ENCODE measurements at places on chromosomes 11 and 22.

GRCh38 chr11:123718469-123718868 is 23.0 kb downstream of the ZNF202 start:
- DNase-seq: no peak

DNA sequence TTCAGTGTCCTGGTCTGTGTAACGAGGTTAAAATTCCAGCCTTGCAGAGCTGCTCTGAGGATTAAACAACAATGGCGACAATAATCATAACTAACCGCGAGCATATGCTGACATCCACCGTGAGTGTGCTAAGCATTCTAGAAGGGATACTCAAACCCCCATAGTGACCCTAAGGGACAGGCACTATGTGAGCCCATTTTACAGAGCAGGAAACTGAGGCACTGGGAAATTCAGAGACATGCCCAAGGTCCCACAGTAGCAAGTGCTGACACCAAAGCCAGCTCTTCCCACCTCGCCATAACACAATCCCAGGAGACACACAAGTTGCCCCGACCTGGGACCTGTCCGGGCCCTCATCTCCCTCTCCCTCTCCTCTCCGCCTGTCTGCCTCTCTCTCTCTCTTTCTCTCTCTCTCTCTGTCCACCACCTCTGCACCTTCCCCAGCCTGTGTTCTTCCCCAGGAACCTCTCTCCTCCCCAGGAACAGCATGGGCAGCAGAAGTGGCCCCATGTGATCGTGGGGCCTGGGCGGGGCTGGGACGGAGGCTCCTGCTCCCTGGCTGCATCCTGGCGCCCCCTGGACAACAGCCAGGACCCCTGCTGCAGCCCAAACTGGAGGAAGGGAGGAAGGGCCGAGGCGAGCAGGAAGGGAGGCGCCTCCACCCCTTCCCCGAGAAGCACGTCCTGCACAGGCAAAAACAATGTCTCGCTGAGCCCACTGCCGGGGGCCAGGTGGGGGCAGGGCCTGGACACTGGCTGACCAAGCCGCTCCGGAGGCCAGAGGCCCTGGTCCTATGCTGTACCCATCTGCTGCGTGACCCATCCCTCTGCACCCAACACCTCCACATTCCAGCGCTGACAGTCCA is 14.8 kb upstream of the MFNG start:
- DNase-seq: no peak

GRCh38 chr11:134406264-134407185 is 5.5 kb downstream of the B3GAT1 start:
- DNase-seq: no peak

- no peak for DNase-seq
Measured at GRCh38 chr11:78642979-78643675, 68.5 kb upstream of the NARS2 start.

- no peak for DNase-seq
Measured at GRCh38 chr22:36540867-36541642, 12.1 kb upstream of the EIF3D start.

- DNase-seq: peak; percentile 18
Measured at GRCh38 chr22:39205344-39206021, 39.3 kb downstream of the PDGFB start.

DNA sequence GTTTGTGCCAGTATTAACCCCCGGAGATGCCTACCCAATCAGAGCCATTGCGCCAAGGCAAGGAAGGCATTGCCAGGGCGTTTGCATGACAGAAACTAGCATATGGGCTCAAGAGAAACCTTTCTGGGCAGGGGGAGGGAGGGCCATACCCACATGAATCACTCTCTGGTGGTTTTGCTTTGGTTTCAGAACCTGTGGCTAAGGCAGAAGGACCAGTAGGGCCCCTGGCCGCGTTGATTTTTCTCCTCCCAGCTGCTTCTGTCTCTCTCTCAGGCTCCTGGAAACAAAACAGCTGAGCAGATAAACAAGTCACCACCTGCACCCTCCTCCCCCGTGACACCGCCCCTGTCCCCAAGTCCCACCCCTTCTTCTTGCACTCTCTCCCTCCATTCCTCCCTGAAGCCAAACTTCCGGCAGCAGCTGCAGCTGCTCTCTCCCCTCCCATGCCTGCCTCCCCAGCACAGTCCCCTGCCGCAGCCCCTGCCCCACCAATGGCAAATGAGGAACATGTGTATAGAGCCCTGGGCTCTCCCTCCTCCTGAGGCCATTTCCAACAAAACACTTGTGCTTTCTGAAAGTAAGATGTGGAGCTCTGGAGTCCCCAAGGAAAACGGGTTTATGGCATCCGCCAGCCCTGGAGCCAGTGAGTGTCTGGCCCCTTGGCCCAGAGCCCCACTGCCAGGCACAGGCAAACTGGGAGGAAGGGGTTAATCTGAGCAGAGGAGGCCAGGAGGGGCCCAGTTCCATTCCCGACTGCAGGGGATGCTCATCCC is 39.0 kb upstream of the ADA2 start:
- DNase-seq: peak; percentile 71

- DNase-seq: no peak
Measured at GRCh38 chr11:88594274-88594950, 256.9 kb upstream of the CTSC start.

GRCh38 chr22:28822930-28823551 is 22.7 kb upstream of the XBP1 start:
- peak; percentile 67 for DNase-seq

DNA sequence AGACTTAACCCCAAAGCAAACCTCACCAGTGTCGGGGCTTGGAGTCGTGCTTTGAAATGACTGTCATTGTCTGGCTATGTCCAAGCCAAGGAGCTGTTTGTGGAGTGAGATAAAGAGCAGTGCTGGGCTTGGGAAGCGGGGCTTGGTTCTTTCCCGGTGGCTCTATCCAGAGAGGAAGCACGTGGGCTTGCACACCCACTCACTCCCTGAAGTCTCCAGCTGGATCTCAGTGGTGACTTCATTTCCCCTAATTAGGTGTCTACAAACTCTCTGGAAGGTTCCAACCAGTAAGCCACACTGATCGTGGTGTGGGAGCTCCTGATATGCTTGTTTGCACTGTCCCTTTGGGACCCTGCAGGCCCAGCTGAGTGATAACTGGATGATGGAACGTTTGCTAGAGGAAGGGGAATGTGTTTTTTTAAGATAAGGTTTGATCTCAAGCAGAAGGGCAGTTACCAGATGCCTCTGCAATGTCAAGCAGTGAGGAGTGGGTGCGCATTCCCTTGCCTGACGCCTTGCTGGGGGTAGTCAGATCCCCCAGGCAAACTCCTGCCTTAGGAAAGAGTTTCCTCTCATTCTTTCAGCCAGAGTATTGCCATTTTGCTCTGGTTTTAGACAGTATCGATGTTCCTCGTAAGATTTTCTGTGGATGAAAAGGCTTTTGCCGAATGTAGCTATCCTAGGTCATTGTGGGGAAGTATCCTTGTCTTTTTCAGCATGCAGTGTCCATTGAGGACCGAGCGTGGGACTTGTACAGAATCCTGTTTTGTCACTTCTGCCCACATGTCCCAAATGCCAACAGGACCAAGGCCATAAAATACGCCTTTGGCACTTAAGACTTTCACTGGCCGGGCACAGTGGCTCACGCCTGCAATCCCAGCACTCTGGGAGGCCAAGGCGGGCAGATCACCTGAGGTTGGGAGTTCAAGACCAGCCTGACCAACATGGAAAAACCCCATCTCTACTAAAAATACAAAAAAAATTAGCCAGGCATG is 90.9 kb downstream of the MICAL2 start:
- DNase-seq: no peak

- no peak for DNase-seq
Measured at GRCh38 chr11:94862926-94863880, 95.0 kb downstream of the AMOTL1 start.

DNA sequence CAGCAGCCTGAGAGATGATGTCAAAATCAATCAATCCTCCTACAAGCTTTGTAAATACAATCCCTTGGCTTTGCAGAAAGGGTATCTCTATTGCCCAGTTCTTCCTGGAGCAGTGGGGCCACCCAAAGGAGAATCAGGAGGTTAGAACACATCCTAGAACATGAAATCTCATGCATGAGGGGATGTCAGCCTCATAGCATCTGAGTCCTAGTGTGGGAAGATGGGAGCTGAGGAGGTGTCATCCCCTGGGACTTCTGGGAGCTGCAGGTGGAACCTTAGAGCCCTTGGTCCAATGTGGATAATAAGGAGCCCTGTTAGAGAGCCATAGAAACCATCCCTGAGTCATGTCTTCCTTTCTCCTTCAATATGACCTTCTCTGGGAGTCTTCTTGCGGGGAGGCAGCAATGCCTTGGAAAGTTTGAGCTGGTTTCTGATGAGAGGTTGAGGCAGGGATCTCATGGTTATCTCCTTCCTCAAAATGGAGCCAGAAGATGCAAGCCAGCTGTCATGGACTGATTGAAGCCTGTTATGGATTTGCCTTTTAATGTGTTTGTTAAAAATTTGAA is 74.8 kb downstream of the BDNF start:
- DNase-seq: no peak

GRCh38 chr11:128469220-128469619 is 118.1 kb downstream of the ETS1 start:
- no peak for DNase-seq

DNA sequence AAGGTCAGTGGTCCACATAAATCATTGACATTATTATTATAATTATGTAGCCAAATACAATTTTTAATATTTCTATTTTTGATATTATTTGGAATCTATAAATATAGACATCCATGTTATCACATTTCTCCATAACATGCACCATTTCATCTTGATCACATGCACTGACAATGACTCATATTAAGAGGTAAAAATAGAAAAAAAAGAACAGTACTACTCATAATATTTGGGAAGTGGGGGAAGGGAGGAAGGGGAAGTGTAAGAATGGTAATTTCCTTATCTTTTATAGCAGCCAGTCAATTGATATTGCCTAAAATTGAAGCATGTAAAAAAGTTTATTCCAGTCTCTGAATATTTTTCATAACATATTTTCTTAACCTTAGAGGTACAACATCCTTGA is 72.3 kb downstream of the ADM start:
- no peak for DNase-seq

DNA sequence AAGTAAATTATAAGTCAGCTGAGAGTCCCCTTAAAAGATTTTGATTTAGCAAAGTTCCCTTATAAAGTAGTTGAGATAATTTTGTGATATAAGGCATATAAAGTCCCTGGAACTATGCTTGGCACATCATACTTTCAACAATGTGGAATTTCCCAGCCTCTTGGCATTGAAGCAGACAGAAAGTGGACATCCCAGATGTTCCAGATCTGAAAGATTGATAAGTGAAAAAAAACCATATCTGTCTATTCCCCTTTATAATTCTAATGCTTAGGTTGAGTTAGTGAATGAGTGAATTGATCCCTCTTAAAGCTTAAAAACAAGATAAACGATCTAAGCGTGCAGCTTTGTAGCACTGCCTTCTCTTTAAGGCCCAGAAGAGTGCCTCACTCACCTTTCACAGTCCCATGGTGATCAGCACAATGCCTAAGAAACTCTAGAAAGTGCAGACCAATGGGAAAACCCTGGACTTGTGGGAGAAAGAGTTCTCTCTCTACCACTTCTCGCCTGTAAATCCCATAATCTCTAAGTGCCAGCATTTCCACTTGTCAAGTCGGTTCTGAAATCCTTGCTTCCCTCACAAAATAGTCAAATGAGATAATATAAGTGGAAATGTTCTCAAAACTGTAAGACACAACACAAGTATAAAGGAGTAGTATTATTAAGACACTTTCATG is 17.8 kb downstream of the FIBIN start:
- no peak for DNase-seq

- peak; percentile 21 for DNase-seq
Measured at GRCh38 chr11:68213135-68213515, at the start of gene KMT5B. Gene KMT5B, minus strand, starts transcription at chr11:68213296. Its CDS starts 23,220 bp downstream, at chr11:68190076.
